ENCODE measurements at places on chromosomes 13 and 19.

- no peak for DNase-seq
These were observed 10.4 kb upstream of the ZNF586 start for GRCh38 chr19:57759096-57759495.

- no peak for DNase-seq
These were observed 5.5 kb downstream of the LRP3 start for GRCh38 chr19:33199441-33200265.

DNA sequence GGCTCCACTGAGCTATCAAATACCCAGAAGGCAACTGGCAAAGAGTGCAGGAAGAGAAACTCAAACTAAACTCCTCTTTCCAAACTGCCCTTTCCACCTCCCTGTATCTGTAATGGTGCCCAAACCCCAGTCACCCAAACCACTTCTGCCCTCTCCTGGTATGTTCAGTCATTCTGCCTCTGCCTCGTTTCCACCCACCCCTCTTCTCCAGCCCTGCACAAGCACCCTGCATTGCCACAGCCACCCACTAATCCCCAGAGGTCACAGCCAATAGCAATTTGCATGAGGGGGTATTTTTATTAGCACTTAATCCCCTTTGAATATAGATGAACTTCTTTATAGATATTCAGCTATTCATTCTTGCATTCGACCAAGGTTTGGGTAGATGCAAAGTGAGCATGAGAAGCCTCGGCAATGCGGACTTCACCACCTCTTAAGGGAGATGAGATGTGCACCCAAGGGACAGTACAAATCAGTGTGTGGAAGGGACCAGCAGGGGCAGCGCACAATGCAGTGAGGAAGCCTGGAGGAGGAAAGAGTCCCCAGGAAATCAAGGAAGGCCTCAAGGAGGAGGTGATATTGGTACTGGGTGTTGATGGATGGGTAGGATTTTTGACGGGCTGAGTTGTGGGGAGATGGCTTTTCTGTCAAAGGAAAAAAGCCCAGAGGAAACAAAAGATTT is 12.4 kb downstream of the TMEM272 start:
- peak; percentile 68 for DNase-seq

DNA sequence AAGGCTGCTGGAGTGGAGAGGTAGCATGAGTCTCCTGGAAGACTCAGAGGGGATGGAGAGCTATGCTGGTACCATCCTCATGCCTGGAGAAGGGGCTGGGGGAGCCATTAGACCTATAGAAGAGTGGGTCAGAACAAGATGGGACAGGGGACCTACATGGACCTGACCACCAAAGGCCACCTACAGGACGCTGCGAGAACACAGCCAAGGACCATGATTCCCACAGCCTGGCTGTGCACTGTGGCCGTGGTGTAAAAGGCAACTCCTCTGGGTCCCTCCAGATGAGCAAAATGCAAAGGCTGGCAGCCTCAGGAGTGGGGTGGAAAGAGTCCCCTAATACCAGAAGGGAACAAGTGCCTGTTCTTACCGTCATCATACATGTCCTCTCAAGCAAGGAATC is 216.2 kb downstream of the SLC7A1 start:
- DNase-seq, result no peak

GRCh38 chr13:44697058-44697457 is 120.9 kb upstream of the TSC22D1 start:
- DNase-seq, result no peak

GRCh38 chr19:41784312-41784711 is 12.1 kb upstream of the CEACAM3 start:
- no peak for DNase-seq

- no peak for DNase-seq
These were observed 55.3 kb upstream of the SLITRK1 start for GRCh38 chr13:83937579-83937978.

- no peak for DNase-seq
These were observed 6.6 kb upstream of the DDX39A start for GRCh38 chr19:14425696-14426138.

DNA sequence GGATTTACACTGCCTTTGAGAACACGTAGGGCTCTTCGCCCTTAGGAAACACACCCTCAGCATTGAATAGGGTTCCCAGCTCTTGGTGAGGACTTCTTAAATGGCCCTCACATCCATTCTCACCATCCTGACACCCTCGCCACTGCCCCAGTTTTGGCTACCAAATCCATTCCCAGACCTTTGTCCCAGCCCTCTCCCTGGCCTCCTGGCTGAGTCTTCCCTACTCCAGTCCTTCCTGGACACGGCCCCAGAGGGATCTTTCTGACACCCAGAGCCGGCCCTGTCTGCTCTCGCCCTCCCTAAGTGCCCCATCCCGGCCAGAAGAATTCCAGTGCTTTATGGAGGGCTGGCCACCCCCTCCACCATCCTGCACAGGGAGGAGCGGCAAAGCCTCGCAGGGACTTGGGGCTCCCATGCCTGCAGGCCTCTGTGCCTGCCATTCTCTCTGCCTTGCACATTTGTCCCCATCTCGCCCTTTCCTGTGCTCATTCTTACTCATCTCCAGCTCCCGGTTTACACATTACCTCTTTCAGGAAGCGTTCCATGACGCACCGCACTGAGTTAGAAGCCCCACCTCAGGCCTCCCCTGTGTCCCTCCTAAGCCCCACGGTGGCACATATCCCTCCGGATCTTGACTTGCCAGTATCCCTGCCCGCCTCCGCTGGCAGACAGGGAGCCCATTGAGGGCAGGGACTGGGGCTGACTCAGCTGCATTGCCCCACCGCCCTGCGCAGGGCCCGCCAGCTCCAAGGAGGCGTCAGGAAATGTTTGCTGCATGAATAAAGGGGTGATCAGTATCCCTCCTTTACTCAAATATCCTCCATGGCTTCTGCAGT is 11.0 kb upstream of the KLK14 start:
- DNase-seq, result no peak

GRCh38 chr13:90201676-90202460 is 1145.6 kb upstream of the MIR17HG start:
- no peak for DNase-seq

GRCh38 chr13:98664047-98664446 is 87.1 kb upstream of the STK24 start:
- no peak for DNase-seq

- peak; percentile 43 for DNase-seq
These were observed 4.7 kb downstream of the ALOX5AP start for GRCh38 chr13:30739761-30740642.

DNA sequence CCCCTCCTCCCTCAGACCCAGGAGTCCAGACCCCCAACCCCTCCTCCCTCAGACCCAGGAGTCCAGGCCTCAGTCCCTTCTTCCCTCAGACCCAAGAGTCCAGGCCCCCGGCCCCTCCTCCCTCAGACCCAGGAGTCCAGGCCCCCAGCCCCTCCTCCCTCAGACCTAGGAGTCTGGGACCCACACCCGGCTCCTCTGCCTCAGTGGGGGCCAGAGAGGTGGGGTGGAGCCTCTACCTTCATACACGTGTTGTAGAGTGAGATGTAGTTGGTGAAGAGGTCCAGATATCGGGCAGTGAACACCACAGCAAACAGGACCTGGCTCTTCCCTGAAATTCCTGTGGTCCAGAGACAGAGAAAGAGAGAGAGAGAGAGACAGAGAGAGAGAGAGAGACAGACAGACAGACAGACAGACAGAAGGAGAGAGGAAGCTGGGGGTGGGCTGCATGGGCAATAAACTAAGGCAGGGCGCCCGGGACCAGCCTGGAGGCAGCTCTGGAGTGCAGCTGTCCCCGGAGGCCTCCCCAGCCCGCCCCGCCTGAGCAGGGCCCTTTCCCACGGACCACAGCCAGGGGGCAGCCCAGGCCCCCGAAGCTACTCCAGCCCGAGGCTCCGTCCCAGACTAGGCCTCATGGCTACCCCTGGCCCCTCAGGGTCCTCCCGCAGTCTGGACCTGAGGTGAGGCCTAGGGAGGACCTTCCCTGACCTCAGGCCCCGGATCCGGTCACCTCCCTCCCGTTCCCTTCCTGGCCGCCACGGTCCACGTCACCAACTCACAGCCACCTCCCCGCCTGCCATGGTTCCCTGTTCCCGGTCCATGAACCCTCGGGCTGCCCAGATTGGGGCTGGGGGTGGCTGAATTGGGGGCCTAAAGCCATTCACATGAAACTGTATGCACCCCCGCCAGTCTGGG is 907 bp downstream of the KDELR1 start:
- DNase-seq, result peak; percentile 69

GRCh38 chr19:49295208-49295880 is 29.6 kb downstream of the SLC6A16 start:
- DNase-seq, result no peak

GRCh38 chr19:45321848-45322247 is 827 bp downstream of the CKM start:
- DNase-seq, result no peak

- DNase-seq, result no peak
These were observed 15.5 kb upstream of the TNFSF14 start for GRCh38 chr19:6685482-6685881.

DNA sequence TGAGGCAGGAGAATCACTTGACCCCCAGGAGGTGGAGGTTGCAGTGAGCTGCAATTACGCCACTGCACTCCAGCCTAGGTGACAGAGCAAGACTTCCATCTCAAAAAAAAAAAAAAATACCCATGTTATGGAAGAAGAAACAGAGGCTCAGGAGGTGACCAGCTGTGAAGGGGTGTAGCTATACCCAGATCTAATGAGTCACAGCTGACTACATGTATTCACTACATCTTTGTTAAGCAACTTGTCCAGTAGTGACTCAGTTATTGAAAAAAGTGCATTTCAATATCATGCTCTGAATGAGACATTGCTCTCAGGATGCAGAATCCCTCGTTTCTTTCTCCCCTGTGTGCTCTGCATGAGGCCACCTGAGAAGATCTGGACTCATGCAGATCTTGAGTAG is 16.1 kb upstream of the SPART start:
- DNase-seq, result no peak

DNA sequence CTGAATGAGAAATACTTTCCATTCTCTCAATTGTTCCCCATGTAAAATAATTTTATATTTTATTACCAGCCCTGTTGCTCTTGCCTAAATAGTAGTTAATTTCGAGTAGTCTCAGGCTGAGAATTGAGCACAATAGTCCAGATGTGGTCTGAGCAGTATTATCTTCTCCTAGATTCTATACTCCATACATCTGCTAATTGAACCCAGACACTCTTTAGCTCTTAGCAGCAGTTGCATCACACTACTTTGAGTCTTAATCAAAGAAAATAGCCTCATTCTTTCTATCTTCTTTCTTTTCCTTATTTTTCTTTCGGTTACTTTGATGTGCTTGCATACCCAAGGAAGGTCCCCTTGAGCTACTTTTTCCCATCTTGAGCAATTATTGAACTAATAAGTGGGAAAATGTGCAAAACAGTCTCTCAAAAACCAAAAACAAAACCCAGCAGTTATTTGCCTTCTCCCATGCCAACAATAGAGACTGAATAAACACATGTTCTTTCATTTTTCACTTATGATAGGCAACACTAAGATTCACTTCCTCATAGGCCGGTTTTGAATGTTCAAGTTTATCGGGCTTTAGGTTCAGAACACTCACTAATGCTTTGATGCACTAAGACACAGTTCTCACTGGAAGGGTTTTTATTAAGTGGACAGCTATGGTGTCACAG is 204.5 kb downstream of the POU4F1 start:
- no peak for DNase-seq

DNA sequence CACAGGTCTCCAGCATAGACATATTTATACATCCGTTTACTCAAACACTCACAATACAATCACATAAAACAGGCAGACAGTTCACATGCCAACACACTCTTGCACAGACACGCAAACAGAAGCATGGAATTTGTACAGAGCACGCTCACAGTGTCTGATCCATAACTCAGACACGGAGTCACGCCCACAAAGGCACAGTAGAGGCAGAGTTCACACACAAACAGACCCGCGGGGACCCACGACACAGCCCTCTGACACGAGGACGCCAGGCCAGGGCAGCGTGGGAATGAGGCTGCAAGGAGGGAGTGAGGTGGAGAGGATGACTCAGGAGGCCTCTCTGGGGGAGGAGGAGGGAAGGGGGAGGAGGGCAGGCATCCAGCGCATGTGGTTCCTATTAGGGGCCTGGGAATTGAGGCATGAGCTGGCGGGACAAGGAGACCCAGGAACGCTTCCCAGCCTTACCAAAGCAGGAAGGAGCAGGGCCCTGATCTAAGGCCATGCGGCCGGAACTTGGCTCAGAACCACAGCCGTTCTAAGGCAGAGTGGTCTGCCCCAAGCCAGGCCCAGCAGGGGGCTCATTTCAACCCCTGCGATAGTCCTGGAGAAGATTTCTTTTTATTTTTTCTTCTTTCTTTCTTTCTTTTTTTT is 9.1 kb upstream of the OLFM2 start:
- DNase-seq, result no peak

GRCh38 chr19:42655748-42656147 is 61.0 kb upstream of the CEACAM8 start:
- DNase-seq, result no peak

DNA sequence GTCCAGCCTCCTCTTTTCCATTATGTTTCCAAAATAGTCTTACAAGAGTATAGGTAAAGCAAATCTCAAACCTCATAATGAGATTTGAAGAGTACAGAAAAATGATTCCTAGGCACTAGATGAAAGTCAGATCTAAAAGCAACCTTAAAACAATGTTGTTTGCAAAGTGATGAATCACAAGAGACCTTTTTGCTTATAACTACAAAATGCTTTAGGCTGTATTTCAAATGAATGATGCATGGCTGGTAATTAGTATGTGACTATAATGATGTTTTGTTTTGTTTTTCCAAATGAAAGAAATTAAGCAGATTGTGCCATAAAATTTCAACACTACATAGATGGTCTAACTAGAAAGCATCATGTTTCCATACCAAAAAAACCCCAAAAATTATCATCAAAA is 272.7 kb downstream of the DIAPH3 start:
- DNase-seq, result no peak

GRCh38 chr13:109593230-109593629 is 193.2 kb downstream of the IRS2 start:
- no peak for DNase-seq

- no peak for DNase-seq
These were observed 349 bp downstream of the ZNF98 start for GRCh38 chr19:22421797-22422196.

- DNase-seq, result peak; percentile 53
These were observed 60.9 kb upstream of the ZNF527 start for GRCh38 chr19:37309834-37310575.

- no peak for DNase-seq
These were observed 471.0 kb downstream of the COG6 start for GRCh38 chr13:40126306-40127085.

- no peak for DNase-seq
These were observed 1.5 kb upstream of the NTN5 start for GRCh38 chr19:48674216-48674809.

All from CD4-positive, alpha-beta T cell treated with Interleukin-1 beta for 1 hour (primary cell).